ENCODE measurements at places on chromosomes 1 and 21.

DNA sequence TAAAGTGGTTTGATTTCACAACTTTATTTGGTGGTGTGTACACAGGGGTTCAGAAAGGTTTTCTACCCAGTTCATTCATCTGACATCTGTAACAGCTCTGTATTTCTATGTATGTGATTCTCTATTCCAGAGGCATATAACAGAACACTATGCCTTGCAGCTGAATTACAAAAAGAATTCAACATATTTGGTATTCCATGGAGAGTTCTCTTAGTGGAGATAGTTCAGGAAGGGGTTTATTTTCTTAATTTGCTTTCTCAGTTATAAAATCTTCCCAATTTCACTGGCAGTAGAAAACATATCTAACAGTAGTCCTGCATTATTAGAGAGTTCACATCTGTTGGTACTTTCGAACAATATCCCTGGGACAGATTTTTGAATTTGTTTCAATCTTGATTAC, 207.9 kb upstream of the LYPLAL1 start:
- no peak for DNase-seq

- no peak for DNase-seq
Measured at GRCh38 chr1:68232289-68233148, at the start of gene WLS. Gene WLS, minus strand, starts transcription at chr1:68232523. Its CDS starts 224 bp downstream, at chr1:68232299.

DNA sequence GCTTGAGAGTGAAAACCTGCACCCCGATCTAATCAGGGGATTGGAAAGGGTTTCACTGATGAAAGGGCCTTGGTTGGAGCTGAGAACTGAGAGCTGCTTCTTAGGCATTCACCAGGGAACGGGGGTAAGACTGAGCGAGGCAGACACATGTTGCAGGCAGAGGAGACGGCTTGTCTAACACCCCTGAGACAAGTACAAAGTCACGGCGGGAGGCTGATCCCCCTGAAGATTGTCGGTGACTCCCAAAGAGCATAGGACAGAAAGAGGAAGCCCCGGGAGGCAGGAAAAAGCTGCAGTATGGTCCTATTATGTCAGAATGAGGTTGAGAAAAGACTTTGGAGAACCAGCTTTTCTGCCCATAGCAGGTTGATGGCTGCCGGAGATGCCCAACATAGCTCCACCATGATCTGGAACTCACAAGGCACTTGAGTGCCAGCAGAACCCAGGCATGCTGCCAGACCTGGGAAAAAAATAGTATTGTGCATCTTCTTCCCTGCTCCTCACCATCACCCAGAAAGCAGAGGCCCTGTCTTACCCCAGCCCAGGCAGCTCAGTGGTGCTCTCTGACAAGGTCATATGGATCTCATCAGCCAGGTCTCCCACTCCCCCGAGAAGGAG, 463.9 kb upstream of the PROX1 start:
- DNase-seq: no peak

GRCh38 chr1:232923739-232924386, 26.5 kb upstream of the NTPCR start:
- peak; percentile 12 for DNase-seq

DNA sequence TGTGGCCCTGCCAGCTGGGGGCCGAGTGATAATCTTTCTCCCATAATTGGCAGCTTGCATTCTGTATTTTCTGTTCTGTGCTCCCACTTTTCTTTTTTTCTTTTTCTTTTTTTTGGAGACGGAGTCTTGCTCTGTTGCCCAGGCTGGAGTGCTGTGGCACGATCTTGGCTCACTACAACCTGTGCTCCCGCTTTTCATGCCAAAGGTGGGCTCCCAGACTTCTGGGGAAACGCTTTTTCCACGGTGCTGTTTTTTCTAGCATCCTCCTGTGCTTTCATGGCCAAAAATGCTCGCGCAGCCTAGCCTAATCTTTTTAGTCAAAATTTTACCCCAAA, 585 bp upstream of the AHCTF1 start:
- DNase-seq: no peak

DNA sequence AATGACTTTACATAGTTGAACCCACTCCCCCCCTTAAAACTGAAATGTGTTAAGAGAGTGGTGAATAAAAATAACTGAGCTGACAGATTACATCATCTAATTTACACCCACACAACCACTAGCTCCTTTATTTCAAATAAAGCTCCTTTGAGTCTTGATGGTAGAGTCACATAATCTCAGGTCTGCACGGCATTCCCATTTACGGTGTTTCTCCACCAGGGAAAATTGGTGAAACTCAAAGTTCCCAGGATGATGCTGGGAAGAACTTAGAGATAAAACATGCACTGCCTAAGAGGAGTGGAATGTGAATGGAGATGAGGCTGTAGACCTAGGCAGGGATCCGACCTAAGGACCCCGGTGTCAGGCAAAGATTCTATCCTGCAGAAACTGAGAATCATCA, 727.8 kb upstream of the ADAMTS5 start:
- DNase-seq: no peak

DNA sequence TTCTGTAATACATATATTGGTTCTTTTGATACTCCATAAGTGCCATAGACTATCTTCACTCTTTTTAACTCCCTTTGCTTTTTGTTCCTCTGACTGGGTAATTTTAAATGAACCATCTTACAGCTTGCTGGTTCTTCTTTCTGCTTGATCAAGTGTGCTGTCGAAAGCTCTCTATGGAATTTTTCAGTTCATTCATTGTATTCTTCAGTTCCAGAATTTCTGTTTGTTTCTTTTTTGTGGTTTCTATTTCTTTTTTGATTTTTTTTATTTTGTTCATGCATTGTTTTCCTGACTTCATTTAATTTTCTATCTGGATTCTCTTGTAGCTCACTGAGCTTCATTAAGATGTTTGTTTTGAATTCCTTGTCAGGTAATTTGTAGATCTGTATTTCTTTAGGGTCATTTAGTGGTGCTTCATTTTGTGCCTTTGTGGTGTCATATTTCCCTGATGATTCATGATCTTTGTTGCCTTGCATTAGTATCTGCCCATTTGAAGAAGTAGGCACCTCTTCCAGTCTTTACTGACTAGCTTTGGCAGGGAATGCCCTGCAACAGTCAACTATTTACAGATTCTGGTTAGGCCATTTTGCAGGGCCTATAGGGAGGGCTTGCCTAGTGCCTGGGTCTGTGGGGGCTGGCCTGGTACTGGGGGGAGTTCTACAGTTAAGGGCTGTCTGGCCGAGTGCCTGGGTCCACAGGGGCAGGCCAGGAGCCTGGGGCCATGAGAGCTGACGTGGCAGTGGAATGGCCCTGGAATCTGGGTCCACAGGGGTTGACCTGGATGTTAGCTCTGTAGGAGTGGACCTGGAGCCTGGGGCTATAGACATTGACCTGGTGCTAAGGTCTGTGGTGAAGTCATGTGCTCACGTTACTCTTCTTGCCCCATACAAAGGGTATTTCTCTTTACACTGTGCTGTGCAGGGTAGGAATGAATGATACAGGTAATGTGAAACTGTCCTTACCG, 89.7 kb downstream of the MAGI3 start:
- no peak for DNase-seq

DNA sequence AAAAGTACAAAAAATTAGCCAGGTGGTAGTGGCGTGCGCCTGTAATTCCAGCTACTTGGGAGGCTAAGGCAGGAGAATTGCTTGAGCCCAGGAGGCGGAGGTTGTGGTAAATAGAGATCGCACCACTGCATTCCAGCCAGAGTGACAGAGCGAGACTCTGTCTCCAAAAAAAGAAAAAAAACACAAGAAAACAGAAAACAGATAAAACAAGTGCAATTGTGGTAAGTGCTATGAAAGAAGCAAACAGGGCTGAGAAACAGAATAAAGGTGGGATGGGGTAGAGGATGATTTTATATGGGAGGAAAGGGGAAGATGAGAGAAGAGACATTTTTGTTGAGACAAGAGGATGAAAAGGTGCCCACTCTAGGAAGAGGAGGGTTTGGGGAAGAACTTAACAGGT, 5.0 kb upstream of the SOX13 start:
- no peak for DNase-seq

DNA sequence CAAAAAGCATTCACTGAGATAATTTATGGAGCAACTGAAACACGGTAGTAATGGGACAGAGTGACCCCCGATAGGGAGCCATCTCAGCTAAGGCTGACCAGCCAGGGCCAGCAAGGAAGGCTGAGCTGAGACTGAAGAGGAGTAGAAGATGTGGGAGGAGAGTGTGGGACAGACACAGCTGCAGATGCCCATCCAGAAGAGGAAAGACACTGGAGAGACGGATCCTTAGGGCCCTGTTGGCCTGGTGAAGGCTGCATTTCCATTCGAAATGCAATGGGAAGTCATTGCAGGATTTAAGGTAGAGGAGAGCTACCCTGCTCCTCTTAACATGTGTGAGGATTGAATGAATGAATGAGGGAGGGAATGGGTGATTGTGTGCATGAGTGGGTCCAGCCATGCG, 44.0 kb upstream of the LRP8 start:
- DNase-seq: no peak

DNA sequence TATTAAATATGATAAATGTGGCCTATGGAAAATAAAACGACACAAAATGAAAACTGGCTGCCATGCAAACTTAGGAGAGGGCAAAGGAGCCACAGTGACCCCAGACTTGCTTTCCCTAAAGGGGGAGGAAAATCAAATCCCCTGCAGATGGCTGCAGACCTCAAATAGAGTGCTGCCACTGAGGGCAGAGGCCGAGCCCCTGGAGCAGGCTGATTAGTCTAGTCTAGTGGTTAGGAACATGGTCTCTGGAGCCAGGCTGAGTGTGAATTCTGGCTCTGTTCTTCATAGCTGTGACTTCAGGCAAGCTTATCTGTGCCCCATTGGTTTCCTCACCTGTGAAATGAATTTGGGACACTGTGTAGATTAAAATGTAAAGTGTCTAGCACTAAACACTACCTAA, 60.8 kb downstream of the ITPKB start:
- DNase-seq: no peak

GRCh38 chr1:34786521-34787325, 5.7 kb downstream of the GJB3 start:
- peak; percentile 49 for DNase-seq

GRCh38 chr21:29524055-29524454, 225.3 kb downstream of the BACH1 start:
- DNase-seq: no peak

DNA sequence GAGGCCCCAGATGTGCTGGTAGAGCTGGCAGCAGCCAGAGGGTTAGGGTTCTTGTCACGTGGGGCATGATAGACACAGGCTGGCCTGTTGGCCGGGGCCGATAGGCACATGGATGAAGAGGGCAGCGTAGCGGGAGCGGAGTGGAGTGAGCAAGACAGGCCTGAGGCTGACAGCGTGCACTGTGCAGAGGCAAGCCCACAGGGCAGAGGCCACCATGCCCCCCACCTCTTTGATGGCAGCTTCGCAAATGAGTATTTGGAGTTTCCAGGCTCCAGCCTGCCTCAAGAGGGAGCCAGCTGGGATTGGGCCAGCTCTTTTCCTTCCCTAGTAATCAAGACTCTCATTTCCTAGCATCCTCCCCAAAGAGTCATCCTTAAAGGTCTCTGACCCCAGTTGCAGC, 43.5 kb downstream of the TMCC2 start:
- no peak for DNase-seq

DNA sequence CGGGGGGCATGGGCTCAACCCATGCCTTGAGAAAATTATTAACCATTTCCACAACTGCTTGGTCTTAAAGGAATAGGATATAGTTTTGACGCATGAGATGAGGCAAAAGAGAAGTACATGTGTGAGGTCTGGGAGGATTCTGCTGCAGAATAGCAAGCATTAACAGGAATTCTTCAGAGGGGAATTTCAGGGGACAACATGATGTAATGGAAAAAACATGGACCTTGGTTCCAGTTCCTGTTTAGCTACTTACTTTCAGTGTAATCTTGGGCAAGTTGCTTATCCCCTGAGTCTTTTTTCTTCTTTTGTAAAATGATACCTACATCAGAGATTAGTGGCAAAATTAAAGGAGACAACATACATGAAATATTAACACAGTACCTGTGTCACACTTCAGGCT, 85.6 kb downstream of the PRRX1 start:
- DNase-seq: no peak

DNA sequence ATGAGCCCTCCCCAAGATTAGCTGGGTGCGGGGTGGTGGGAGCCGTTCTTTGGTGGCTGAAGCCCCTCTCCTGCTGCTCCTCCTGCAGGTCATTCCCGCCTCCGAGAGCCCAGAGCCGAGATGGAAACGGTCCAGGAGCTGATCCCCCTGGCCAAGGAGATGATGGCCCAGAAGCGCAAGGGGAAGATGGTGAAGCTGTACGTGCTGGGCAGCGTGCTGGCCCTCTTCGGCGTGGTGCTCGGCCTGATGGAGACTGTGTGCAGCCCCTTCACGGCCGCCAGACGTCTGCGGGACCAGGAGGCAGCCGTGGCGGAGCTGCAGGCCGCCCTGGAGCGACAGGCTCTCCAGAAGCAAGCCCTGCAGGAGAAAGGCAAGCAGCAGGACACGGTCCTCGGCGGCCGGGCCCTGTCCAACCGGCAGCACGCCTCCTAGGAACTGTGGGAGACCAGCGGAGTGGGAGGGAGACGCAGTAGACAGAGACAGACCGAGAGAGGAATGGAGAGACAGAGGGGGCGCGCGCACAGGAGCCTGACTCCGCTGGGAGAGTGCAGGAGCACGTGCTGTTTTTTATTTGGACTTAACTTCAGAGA, 448 bp downstream of the G0S2 start:
- no peak for DNase-seq

- DNase-seq: no peak
Measured at GRCh38 chr1:222916100-222916499, 101.3 kb downstream of the DISP1 start.

- no peak for DNase-seq
Measured at GRCh38 chr1:98323906-98324358, 337.6 kb upstream of the SNX7 start.

GRCh38 chr1:54245501-54245900, 45.5 kb downstream of the MRPL37 start:
- no peak for DNase-seq

DNA sequence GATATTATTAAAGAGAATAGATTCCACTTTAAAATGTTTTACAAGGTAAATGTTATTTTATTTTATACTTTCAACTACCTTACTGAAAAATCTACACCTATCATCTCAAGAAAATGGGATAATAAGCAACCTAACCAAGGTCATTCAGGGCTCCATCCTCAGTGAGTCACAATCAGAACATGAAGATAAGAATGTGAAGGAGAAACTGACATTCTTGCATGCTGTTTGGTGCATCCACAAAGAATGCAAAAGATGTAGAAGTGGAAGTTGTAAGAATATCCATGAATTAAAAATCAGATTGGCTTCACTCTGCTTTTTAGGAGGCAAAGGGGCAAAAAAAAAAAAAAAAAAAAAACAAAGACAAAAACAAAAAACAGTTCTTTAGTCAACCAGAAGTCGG, 6.5 kb downstream of the WARS2 start:
- DNase-seq: no peak

GRCh38 chr1:92473781-92474495, 12.8 kb downstream of the GFI1 start:
- DNase-seq: no peak
